Central memory CD4-positive, alpha-beta T cell (primary cell): ENCODE measurements at places on chromosomes 1 and 21.
A peak's percentile ranks its signal among the peaks of the same experiment; 100 is the strongest.

- peak; percentile 98 for DNase-seq
These were observed at the start of the genes CLCN6 and MTHFR for GRCh38 chr1:11805422-11806306. CLCN6 (plus strand) TSS chr1:11806191; CDS start chr1:11806263, 72 bp downstream. MTHFR (minus strand) TSS chr1:11805964; CDS start chr1:11803116, 2,848 bp downstream.

DNA sequence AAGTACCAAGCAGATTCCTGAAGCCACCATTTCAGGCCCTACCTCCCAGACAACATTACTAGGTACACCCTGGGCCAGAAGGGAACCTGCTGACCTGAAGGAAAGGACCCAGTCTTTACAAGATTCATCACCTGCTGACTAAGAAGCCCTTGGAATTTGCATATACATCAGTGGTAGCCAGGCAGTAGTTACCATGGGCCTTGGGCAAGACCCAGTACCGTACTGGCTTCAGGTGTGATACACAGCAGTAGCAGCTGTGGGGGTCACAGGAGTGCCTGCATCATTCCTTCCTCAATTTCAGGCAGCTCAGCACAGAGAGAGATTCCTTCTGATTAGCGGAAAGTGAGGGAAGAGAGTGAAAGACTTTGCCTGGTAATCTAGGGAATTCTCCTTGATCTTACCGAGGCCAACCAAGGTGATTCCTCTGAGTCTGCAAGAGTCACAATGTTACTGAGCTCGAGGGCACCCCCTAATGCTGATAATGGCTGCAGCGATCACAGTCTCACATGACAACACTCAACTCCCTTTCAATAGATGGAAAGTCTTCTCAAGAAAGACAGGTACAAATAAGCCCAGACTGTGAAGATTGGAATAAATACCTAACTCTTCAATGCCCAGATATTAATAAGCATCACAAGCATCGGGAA lies 22.0 kb upstream of the UHMK1 start:
- DNase-seq = no peak

DNA sequence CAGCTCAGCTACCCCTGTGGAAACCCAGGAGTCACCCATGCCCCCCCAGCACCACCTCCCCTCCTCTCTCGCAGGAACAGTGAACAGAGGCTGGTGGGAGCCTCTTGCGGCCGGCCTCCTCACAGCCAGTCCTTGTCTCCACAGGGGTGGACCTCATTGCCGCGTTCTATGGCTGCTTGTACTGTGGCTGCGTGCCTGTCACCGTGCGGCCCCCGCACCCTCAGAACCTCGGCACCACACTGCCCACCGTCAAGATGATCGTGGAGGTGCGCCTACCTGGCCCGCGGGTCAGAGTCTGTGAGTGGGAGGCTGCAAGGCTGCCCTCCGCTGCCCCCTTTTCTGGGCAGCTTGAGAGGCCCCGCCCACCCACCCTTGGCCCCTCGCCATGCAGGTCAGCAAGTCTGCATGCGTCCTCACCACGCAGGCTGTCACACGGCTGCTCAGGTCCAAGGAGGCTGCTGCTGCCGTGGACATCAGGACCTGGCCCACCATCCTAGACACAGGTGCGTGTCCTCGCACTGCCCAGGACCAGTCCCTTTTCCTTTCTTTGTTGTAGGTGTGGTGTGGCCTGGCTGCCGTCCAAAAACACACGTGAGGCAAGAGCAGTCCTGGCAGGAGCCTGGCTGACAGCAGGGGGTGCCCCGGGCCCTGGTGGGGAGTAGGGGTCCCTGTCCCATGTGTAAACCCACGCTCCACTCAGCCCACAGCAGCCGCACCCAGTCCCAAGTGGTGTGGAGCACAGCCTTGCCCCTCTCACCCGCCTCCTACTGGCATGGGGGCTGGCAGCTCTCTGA lies 50.3 kb downstream of the S100B start:
- DNase-seq = no peak

DNA sequence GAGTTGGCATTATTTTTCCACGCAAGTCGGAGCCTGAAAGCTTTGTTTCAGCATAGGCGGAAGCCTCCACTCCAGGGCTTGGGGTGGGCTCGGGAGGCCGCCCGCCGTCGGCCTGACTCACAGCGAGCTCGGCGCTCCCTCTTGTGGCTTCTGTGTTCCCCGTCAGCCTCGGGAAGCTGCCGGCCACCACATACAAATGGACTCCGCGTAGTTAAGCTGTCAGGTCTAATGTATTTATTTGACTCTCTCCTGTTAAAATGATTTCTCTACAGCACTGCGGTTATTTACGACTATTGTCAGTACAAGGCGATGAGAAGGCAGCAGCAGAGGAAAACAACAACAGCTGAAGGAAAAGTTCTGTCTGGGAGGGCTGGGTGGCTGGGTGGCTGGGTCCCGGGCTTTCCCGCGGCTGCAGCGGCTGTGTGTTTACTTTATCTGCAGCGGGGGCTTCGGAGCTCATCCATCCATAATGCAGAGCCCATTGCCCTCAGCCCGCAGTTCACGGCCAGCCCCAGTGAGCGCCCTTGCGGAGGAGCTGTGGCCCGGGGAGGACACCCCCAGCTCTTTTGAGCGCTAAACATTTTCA lies 375.7 kb upstream of the CAMK1G start:
- DNase-seq = no peak

- DNase-seq = no peak
These were observed 1.4 kb downstream of the WDTC1 start for GRCh38 chr1:27235827-27236226.

DNA sequence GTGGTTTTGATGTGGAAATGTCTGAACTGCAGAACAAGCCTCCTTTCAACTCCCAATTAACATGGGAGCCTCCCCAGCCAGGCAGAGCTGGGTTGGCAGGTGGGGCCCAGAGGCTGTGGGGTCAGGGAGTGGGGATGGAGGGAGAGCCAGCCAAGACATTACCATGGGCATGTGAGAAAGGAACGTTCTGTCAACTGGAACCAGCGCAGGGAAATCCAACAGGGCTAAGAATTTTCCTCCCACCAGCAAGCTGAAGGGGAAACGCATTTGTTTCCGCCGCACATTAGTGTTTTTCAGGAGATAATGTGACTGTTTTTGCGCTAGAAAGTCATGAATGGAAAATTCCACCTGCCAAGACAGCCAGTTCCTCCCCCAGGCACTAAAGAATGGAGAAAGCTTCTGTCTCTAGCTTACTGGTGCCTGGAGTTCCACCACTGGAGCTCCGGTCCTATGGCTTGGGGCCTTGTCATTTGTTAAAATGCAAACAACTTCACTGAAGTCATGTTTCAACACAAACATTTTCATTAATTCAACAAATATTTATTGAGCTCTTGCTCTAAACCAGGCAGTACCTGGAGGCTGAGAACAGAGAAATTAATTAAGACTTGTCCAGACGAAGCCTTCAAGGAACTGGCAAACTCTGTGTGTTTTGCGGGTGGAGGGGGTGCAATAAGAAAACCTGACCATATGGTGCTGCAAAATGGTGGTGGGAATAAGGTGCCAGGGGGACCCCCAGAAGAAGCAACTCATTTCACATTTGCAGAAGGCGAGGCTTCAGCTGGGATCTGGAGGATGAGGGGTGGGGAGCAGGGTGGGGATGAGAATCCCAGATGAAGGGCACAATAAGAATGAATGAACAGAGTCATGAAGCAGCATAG lies 305.1 kb downstream of the MATN1 start:
- DNase-seq = no peak

GRCh38 chr1:187047298-187047697 lies 218.5 kb downstream of the PLA2G4A start:
- DNase-seq = no peak

GRCh38 chr1:42319871-42320484 lies 15.1 kb downstream of the FOXJ3 start:
- DNase-seq = peak; percentile 53

- no peak for DNase-seq
These were observed 109.6 kb upstream of the TSPAN2 start for GRCh38 chr1:115198938-115199337.

DNA sequence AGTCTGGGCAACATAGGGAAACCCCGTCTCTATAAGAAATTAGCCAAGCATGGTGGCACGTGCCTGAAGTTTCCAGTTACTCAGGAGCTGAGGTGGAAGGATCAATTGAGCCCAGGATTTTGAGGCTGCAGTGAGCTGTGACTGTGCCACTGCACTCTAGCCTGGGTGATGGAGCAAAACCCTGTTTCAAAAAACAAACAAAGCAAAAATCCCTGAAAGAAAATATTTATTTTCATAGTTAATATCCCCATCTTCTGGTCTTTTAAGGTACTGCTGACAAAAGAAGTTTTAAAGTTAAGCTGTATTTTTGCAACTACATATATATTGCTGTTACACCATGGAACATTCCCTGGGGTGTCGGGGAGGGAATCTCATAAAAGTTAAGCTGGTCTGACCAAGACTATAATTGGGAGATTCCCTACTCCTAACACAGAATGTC lies 26.0 kb downstream of the VAMP4 start:
- no peak for DNase-seq

DNA sequence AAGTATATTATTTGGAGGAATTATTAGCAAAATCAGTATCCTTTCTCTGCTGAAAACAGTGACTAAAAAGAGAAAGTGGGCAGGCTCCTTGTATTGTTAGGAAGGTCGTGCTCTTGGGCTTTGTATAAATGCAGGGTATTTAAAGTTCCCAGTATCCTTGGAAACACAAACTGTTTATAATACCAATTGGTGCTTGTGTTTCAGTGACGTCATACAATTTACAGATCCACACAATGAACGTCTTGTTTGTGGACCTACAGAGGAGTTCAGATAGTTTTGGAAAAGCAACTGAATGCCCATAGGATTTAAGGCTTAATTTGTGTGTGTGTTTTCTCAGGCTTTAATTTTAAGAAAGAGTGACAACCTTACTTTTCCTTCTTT lies 168.2 kb downstream of the RASAL2 start:
- no peak for DNase-seq

DNA sequence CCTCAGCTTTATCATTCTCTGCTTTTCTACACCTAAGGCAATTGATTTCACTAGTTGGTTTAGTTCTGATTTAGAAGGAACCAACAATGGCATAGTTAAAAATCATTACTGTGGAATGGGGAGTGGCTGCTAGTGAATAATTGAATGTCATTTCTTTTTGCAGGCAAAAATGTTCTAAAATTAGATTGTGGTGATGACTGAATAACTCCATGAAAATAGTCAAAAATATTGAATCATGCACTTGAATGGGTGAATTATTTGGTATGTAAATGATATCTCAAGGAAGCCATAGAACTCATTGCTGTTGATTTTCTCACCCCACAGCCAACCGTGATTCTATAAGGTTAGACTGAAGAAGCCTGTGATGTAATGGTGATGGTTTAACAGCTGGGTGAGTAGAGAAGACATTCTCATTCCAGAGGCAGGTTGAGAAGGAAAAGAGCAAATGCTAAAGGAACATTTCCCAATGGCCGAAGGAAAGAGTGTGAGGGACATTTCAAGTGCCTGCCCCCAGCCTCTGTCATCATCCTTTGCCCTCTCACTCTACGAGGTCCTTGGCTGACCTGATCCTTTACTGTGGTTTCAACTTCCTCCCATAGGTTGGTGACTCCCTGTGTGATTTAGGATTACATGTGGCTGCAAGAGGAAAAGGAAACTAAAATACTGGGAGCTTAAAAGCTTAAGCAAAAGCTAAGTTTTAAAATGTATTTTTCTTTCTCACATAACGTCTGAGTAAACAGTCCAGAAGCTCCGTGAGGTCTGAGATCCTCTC lies 12.5 kb downstream of the OVAAL start:
- no peak for DNase-seq

GRCh38 chr1:229271448-229272159 lies 693 bp downstream of the RAB4A start:
- DNase-seq = peak; percentile 12
